ENCODE measurements at places on chromosomes 3 and 15. TPM values are rescaled to one million over a fixed set of nuclear protein-coding genes. Genes with fewer than 3 reads are reported as not detected.

The C3orf85 gene
- polyA plus RNA-seq: not detected

DNA sequence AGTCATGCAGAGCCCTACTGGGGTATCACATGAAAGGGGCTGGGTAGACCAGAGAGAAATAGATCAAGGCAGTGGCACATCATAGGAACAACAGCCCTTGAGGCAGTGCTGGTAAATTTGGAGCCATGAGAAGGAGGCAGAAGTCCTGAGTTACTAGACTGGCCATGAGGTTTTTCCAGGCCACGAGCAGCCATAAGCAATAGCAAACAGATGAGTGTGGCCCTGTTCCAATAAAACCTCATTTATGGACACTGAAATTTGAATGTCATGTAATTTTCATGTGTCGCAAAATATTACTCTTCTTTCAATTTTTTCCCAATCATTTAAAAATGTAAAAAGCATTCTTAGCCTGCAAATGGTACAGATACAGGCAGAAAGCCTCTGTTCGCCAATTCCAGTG, 28.1 kb upstream of the LRRN1 start:
- DNase-seq: no peak

- peak; percentile 45 for DNase-seq
Measured at GRCh38 chr15:43775411-43775965, 1.3 kb downstream of the ELL3 start.

DNA sequence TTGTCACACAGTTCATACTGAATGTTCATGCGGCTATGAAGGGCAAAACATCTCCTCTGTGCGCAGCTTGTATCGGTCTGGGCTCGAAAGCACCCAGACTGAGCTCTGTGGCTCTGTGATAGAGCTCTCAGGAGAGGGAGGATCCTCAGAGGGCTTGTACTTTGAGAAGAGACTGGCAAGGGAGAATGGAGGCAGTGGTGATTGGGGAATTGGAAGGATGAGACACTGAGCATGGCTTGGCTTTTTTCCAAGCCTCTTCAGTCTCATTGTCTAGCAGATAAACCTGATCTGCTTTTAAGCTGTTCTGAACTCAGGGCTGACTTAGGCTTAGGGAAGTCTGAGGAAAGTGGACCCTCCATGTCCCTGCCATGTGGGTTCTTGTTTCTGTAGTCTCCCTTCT, 43.0 kb downstream of the RAD54L2 start:
- DNase-seq: no peak

The CLPX gene
- 11.1 TPM for polyA plus RNA-seq

The GABRA5 gene
- polyA plus RNA-seq: not detected

DNA sequence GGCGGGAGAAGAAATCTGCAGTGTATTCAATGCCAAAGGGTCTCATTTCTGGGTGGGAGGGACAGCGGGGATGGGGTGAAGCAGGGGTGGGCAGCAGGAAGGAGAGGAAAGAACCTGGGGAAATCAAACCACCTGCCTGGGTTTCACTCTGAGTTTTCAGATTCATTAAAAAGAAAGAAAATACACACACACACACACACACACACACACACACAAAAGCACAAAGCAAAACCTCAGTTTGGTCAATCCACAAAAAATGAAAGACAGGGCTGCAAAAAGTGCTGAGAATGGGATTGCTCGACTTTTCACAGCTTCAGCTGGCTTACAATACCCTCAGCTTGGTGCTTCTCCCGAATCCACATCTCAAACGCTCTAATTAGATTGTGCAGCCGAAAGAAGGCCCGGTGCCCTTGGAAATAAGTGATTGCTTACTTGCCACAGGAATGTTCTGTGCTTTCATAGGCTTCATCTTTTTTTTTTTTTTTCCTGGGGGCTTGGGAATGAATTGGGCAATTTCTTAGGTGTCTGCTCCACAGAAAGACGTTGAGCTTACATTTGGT, 370.5 kb downstream of the RORA start:
- no peak for DNase-seq

The CHCHD6 gene
- 8.8 TPM for polyA plus RNA-seq

DNA sequence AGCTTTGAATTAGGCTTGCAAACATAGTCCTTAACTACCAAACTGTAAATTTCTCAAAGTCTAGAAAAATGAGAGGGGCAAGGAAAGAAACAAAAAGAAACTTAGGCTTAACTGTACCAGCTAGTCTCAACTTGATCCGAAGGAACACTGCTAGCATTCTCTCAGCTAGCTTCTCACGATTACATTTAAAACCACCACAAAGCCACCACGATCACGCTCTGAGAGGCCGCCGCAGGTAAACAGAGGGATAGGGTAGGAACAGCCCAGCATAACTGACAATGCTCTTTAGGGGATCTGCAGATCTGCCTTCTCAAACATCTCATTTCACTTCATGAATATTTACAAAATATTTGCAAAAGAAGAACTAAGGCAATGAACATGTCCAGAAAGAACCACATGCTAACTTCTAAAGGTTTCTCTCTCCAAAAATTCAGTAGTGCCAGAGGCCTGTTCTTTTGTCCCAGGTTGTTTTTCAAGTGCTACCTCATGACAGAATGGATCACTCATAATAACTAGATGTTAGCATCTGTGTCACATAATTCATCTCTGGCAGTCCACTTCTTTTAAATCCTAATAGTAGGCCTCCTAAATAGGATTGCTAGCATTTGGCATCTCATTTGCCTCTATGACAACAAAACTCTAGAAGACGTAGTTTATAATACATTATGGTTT, 18.9 kb downstream of the VGLL4 start:
- no peak for DNase-seq

DNA sequence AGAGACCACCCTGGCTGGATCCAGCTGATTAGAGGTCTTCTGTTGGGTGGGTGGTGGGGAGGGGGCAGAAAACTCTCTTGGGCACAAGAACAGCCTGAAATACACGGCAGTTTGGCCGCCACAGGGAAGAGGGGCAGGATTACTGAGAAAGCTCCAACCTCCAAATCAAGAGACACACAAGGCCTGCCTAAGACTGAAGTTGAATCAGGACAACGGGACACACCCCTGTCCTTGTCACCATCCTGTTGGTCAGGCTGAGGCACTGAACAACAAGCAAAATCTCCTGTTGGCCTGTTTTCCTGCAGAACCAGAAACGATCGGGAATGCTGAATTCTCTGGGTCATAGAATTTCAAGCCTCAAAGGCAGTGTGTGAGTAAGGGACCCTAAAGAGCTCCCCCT, 247.8 kb downstream of the FAM43A start:
- DNase-seq: no peak

- DNase-seq: no peak
Measured at GRCh38 chr15:70187331-70187730, 89.6 kb upstream of the TLE3 start.

DNA sequence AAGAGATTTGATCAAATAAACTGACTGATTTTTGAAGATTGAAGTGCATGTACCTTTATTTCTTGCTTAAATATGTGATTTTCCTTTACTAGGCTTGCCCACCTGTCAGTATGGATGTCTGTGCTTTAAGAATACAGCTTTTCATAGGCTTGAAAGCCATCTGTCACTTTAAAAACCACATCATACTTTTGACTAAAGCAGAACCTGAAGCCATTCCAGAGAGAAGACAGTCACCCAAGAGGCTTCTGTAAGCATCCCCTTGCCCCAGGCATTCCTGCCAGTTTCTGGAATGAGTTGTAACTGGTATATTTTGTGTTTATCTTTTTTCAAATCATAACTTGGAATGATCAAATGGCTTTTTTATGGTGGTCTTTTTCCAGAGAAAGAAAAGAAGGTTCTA, 24.0 kb downstream of the HPS3 start:
- no peak for DNase-seq

DNA sequence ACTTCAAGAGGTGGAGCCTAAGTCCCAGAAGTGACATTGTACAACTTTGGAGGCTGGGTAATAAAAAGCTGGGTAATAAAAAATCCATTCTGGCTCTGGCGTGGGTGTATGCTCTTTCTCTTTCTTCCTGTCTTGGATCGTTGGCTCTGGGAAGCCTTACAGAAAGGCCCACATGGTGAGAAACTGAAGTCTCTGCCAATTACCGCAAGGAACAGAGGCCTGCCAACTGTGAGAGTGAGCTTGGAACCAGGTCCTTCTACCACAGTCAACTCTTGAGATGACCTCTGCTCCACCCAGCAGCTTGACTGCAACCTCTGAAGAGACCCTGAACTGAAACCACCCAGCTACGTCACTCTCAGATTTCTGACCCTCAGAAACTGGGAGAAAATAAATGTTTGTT, 51.0 kb downstream of the NR2F2 start:
- no peak for DNase-seq

DNA sequence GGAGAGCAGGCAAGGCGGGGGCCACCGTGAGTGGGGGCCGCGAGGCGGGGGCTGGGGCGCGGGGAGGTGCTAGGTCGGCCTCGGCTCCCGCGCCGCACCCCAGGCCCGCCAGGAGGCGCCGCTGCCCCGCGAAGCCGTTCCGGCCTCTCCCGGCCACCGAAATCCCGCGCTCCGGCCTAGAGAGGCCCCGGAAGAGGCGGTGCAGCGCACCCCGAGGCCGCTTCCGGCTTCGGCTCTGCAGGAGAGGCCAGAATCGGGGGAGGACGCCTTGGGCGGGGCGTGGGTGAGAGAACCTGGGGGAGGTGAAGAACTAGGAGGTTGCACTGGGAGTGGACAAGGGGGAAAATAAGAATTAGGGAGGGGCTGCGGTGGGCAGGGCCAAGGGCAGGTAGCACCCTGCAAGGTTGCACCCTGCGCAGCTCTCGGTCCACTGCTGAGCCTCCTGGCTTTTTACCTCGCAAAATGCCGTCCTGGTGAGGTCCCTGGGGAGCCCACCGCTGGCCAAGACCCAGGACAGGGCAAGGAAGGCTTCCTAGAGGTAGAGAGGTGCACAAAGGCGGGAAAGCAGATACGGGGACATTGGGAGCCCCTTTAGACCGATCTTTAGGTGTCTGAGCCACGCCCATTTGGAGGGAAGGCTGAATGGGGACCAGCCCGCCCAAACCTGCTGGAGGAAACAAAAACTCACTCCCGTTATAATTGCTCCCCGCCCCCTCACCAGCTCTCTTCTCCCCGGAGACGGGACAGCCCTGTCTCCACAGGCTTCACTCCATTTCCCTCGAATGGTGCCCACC, 8.4 kb upstream of the GNAI2 start:
- peak; percentile 62 for DNase-seq

DNA sequence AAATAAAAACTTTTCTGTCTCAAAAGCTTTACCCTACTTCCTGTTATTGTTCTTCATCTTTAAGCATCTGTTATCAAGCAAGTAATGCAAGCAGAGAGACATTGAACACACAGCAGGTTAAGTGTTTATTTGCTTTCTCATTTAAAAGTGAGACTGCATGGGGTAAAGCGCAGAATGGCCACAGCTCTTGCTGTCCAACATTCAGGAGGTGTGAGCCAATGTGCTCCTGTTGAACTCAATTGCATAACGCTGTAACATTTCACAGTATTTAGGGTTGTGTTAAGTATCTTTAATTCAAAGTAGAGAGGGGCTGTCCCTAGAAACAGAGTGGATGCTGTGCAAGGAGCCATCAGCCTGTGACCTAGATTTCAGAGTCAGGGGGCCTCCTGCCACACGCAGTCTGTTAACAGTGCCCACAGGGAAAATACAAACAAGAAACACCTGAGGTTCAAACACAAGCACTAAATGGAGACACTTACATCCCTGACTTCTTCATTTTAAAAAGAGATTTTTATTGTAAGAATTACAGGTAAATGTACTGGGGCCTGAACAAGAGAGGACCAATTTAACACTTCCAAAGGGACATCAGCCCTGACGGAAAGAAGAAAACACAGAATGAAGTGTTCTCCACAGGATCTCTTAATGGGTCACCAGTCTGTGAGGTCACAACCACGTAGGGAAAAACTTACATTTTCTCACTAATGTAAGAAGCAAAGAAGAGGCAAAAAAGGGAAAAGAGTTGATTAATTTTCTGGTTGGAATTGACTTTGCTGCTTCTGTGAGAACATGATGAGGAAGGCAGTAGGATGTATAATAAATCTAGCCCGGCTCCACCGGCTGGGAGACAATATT, 815.1 kb downstream of the VGLL3 start:
- DNase-seq: no peak

The SCN5A gene
- 2.7 TPM for polyA plus RNA-seq

DNA sequence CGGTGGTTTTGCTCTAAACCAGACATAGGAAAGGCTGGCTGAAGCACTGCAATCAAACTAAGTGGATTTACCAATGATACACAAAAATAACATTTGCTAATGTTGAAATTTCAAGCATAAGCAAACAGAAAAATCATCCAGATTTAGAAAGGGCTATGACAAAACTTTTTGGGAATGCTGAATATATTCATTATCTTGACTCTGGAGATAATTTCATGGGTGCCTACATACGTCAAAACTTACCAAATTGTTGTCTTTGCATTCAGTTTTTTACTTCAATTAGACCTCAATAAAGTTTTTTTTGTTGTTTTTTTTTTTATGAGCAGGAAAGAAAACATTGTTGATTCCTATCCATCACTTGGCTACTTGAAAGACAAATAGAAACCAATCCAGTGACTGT, 140.8 kb downstream of the NR2E3 start:
- no peak for DNase-seq

Data from endothelial cell of umbilical vein (primary cell).